ENCODE measurements at places on chromosomes 5 and 9.

DNA sequence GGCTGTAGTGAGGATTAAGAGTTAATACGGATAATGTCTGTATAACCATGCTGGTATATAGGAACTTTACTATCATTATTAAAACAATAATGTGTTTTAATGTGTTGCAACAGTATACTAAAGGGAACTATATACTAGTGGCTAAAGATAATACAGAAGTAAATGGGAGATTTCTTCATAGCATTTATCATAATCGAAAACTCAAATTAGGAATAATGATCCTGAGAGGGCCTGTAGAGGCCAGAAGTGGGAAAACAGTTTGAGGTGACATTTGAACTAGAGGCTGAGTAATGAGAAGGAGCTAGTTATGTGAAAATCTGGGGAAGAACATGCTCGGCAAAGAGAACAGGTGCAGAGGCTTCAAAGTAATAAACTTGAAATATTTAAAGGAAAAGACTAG is 2.9 kb downstream of the TCERG1 start:
- no peak for DNase-seq

- DNase-seq = no peak
Observed at GRCh38 chr5:1437226-1437829, 7.9 kb downstream of the SLC6A3 start.

- no peak for DNase-seq
Observed at GRCh38 chr9:83537331-83538171, 650 bp downstream of the FRMD3 start.

DNA sequence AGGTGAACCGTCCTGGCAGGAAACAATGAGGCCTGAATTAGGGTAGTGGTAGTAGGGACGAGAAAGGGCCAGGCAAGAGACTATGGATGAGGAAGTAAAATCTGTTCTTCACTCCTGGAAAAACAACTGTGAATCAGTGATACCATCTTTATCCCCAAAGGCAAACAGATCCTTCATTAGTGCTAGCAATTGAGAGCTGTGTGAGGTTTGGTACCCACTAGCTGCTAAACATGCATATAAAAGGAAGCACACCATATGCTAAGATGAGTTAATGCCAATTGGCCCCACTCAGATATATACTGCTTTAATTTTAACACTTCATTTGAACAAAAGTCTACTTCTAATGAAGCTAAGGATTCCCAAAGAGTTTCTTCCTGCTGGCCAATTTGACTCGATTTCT is 244.8 kb upstream of the NR4A3 start:
- DNase-seq = no peak

DNA sequence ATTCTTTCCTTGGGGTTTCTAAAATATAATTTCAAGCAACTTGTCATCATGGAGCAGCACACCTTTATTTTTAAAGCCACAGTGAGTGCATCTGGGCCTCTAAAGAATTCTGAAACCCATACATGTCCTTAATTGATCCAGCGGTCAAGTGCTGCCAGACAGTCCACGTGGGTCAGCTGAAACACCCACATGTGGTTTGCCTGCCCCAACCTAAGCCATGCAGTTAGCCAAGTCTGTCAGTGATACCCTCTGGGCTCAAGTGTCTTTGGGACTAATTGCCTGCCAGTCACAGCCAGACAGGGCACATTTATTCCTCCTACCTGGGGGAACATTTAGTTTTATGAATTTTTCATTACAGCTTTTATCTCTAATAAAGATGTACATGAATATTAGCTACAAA is 291.4 kb upstream of the SLC30A5 start:
- DNase-seq = no peak

GRCh38 chr5:69184621-69185020 is 4.8 kb upstream of the CENPH start:
- DNase-seq = no peak

- no peak for DNase-seq
Observed at GRCh38 chr5:68423154-68423811, 207.7 kb downstream of the PIK3R1 start.

DNA sequence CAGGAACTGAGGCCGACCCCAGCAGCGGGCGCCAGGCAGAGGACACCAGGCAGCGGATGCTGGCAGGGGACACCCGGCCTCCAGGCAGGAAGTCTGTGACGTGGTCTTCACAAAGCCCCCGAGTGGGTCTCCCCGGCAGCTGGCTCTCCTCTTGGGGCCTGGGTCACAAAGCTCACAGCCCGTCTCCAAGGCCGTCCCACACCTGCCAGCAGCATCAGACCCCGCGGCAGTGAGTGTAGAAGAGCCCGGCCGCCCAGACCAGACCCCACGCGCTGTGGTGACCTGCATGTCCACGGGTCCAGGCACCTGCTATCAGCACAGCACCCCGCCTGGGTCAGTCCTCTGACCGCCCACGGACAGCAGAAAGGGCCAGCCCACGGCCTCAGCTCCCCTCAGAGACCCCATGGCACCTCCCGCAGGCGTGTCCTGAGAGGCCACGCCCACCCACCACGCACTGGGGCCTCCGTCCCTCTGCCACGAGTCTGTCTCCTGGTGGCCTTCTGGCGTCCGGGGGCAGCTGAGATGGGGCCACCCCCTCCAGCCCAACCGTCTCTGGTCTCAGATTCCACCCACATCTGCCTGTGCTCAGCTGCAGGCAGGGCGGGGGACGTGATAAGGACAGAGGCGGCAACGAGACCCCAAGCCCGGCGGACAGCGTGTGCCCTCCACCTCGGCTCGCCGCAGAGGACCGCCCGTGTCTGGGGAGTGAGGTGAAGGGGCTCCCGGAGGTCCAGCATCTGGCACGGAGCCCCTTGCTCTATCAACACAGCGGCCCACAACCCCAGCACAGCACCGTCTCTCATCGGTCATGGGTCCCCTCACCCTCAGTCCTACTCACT is 34.2 kb downstream of the EXD3 start:
- DNase-seq = no peak

DNA sequence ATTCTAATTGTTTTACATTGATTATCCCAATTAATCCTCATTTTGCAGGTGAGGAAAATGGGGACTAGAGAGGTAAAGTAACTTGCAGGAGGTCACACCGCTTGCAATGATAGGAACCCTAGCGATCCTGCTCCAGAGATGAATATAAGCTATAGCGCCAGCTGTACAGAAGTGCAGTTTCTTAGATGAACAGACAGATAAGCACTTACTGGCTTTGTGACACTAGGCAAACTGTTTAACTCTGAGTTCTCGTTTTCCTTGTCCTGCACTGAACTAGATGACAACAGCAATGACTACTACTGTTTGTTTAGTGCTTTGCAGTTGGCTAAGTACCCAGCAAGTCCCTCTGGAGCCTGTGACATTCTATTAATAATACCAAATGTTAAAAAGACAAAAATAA is 11.1 kb downstream of the LHX6 start:
- no peak for DNase-seq

DNA sequence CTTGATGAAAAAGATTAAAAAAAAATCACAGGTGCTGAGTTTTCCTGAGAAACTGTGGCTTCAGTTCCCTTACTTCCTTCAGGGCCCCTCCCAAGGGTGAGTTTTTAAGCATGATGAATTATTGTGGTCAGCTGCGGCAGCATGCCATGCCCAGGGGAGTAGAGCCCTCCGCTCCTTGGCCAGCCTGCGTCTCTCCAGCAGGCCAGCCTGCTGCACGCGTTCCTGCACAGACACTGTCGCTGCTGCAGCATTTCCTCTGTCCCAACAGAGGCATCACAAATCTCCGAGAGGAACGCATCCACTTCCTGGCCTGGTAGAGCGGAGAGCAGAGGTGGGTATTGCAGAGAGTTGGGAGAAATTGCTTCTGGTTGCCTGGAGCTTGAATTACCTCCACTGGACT is 26.1 kb upstream of the GLRA1 start:
- DNase-seq = no peak

- DNase-seq = no peak
Observed at GRCh38 chr9:33233626-33234342, 6.2 kb upstream of the SPINK4 start.

- DNase-seq = no peak
Observed at GRCh38 chr9:100087218-100087617, 11.6 kb downstream of the ERP44 start.

DNA sequence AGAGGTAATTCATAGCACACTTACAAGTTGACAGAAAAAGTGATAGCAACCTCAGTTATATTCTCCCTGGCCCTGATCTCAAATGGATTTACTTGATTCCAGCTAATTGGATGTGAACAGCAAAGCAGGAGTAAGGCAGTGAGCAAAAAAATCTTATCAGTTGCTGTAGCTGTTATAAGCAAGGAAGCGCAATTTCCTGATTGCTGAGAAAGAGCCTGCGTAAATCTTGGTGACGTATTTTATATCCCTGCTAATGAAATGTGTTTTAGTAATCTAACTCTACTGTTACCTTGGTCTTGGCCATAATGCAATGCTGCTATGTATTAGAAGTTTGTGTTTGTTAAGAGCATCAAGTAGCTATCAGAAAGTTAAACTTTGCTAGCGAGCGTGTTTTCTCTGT is 661.2 kb upstream of the SEMA6A start:
- no peak for DNase-seq

- no peak for DNase-seq
Observed at GRCh38 chr5:130529511-130530485, 625.5 kb downstream of the CHSY3 start.

- no peak for DNase-seq
Observed at GRCh38 chr5:22986281-22986680, 133.1 kb upstream of the CDH12 start.

GRCh38 chr9:130539420-130540223 is 39.8 kb upstream of the FUBP3 start:
- DNase-seq = no peak

- DNase-seq = no peak
Observed at GRCh38 chr9:16335788-16336580, 534.5 kb downstream of the BNC2 start.

DNA sequence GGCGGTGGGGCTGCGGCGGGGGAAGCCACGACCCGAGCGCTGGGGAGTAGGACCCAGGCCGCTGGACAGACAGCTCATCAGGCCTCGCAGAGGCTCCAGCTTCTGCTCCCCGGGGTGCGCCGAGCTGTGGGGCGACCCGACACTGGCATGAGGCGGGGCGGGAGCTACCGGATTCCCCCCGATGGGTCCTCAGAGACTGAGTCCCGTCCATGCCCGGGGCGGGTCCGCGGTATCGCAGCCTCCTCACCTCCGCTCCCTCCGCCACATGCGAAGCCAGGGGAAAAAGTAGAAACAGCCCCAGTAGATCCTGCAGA is 2.6 kb upstream of the CCL27 start:
- DNase-seq = no peak

DNA sequence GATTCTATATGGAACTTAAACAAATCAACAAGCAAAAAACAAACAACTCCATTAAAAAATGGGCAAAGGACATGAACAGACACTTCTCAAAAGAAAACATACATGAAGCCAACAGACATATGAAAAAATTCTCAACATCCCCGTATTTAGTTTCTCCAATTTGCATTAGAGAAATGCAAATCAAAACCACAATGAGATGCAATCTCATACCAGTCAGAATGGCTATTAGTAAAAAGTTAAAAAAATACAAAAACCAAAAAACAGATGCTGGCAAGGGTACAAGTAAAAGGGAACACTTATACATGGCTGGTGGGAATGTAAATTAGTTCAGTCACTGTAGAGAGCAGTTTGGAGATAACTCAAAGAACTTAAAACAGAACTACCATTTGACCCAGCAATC is 342.1 kb upstream of the NUDT12 start:
- DNase-seq = no peak

- DNase-seq = no peak
Observed at GRCh38 chr9:27800692-27801370, 227.6 kb upstream of the C9orf72 start.

- no peak for DNase-seq
Observed at GRCh38 chr9:124355941-124356744, 59.1 kb downstream of the PSMB7 start.

GRCh38 chr5:99037668-99038067 is 108.9 kb upstream of the CHD1 start:
- DNase-seq = no peak

DNA sequence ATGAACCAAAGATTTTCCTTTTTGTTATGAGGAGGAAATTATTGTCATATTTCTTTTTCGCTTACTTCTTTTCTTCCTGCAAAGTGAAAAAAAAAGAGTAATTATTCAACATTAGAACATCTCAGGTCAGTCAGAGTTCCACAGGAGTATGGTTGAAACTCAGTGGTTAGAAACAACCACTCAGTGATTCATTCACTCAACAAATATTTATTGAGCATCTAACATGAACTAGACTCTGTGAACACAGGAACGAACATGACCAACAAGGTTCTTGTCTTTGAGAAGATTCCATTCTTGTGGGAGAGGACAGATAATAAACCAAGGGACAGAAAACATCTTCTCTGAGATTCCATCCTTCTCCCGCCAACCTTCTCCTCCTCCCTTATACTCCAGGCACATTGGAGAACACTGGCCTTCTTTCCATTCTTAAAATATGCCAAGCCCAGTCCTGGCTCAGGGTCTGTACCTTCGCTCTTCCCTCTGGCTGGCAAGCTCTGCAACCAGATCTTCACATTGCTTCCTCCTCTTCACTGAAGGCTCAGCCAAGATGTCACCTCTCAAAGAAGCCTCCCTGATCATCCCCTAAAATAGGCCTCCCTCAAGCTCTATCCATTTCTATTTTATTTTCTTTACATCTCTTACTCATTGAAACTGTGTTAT is 6.8 kb upstream of the GRAMD2B start:
- no peak for DNase-seq

DNA sequence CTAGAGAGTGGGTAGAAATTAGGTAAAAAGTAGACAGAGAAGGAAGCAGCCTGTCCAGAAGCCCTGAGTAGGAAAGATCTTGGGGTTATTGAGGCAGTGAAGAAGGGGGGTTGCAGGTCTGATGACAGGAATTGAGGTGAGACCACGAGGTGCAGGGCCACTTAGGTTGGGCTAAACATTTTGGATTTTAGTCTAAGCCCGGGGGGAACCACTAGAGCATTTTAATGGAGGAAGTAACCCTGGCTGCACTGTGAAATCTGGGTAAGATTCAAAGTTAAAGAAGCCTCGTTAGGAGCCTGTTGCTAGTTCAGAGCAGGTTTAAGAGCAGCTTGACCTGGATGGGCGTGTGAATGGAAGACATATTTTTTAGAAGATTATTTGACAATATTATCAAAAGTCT is 38.3 kb downstream of the MAP3K1 start:
- no peak for DNase-seq

GRCh38 chr9:85157772-85158171 is 488.2 kb downstream of the NTRK2 start:
- no peak for DNase-seq

DNA sequence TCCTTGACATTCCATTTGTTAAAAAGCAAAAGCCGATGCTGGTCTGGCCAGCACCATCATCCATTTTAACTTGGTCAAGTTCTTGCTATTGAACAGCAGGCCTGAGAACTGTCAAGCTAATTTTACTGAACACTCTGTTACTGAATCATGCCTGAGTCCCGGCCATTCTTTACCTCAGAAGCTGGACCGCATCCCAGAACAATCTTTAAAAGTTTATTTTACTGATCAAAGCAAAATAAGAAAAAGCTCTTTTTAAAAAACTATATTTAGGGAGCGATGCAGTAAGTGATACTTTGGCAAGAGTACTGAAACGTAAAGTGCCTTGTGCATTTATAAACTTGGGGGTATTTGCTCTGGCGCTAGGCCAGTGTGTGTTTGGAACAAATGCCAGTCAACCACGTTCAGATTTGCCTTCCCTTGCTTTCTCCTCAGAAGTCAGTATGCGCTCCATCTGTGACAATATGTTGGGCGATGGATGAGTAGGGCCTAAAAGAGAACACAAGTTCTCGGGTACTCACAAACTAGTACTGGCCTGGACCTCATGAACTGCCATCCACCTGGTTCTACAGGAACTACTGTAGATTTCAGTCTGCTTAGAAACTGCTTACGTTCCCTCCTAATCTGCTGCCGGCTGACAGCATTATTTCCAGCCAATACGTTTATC is 161.9 kb downstream of the MAPKAP1 start:
- DNase-seq = no peak

Data from stimulated activated CD4-positive, alpha-beta T cell treated with anti-CD3 and anti-CD28 coated beads, Interleukin-1b, Interleukin-23, amount 100 ng/mL, for 1 hour (primary cell).